ENCODE measurements at places on chromosomes 11 and 22.

- DNase-seq, result no peak
These were observed 7.7 kb downstream of the KCNQ1 start for GRCh38 chr11:2452321-2453012.

DNA sequence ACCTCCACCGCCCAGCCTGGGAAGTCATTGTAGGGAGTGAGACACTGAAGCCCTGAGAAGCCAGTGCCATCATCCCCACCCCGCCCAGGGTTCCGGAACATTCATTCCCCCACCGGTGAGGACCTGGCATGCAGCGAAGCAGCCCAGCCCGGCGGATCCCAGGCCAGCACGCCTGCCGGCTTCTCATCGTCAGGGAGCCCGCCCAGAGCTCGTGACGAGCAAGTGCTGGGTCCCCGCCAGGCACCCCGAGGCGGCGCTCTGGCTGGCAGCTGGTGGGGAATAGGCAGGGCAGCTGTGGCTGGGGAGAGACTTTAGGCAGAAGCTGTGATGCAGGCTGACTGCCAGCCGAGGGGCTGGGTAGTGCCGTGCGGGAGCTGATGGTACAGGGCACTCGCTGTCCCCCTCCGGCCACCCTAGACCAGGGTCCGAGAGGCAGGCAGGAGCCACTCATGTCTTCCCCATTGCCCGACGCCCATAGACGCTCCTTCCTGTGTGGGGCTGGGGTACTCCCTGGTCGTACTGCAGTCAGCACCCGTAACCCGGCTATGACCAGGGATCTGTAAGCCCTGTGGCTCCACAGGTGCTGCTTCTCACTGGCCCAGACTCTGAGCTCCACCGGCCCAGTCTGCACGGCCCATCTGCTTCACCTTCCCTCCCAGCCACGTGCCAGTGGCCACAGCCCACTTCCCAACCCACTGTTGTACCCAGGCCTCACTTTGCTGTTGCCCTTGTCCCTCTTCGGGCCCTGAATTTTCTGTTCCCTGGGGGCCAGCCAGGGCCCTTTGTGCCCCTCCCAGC is 24.5 kb upstream of the CABP7 start:
- peak; percentile 89 for DNase-seq

- no peak for DNase-seq
These were observed 33.3 kb downstream of the MPPED2 start for GRCh38 chr11:30552839-30553238.

- peak; percentile 97 for DNase-seq
These were observed 25.7 kb upstream of the CDC42EP2 start for GRCh38 chr11:65288706-65289536.

DNA sequence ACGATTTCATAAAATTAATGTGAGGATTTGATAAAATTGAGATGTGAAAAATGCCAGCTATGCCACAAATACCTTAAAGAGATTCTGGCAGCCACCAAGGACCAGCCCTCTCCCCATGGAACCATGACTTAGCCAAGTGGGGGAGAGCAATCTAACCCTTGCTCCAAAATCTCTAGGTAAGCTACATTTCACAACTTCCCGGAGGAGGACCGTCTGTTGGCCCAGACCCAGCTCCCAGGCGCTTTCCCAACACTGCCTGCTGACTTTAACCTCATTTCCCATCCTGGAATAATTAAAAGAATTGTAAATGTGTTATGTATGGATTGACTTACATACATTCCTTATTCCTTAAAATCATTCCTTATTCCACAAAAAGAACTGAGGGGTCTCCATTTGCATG is 47.5 kb upstream of the TENM4 start:
- DNase-seq, result no peak

Measured in NCI-H2171 (cell line).